ENCODE measurements at places on chromosomes 3 and 15.
A peak's percentile ranks its signal among the peaks of the same experiment; 100 is the strongest.

GRCh38 chr3:190646996-190647395 is 133.1 kb downstream of the IL1RAP start:
- DNase-seq, result no peak

DNA sequence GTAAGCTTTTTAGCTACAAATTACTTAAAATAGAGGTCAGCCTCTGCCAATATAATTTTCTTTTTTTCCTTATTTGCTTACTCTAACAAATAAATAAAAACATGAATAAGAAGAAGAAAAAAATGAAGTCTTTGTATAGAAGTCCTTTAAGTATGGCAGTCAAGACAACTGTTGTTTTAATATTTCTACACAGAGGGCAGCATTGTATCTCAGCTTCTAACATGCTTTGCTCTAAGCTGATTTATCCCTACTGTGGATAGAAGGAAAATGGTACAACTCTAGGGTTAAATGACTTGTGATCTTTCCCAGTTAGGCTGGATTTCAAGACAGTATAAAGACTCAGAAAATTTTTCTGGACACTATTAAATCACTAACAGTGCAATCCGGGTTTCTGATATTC is 104.3 kb upstream of the MEIS2 start:
- peak; percentile 19 for DNase-seq

DNA sequence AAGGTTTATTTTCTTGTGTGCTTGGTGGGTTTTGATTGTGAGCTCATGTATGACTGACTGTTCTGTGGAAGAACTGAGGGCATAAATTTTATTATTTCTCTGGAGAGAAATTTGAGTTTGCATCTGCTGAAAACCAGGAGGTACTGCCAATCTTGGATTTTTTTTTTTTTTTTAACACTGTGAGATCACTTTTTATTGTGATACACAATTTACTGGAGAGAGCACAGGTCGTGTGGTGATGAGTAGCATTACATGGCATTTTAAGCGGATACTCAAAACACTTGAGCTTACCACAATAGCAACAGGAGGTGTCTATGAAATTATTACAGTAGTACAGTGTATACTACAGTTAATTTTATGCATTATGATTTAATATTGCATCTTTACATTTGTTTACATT is 237.4 kb downstream of the MFSD1 start:
- no peak for DNase-seq

DNA sequence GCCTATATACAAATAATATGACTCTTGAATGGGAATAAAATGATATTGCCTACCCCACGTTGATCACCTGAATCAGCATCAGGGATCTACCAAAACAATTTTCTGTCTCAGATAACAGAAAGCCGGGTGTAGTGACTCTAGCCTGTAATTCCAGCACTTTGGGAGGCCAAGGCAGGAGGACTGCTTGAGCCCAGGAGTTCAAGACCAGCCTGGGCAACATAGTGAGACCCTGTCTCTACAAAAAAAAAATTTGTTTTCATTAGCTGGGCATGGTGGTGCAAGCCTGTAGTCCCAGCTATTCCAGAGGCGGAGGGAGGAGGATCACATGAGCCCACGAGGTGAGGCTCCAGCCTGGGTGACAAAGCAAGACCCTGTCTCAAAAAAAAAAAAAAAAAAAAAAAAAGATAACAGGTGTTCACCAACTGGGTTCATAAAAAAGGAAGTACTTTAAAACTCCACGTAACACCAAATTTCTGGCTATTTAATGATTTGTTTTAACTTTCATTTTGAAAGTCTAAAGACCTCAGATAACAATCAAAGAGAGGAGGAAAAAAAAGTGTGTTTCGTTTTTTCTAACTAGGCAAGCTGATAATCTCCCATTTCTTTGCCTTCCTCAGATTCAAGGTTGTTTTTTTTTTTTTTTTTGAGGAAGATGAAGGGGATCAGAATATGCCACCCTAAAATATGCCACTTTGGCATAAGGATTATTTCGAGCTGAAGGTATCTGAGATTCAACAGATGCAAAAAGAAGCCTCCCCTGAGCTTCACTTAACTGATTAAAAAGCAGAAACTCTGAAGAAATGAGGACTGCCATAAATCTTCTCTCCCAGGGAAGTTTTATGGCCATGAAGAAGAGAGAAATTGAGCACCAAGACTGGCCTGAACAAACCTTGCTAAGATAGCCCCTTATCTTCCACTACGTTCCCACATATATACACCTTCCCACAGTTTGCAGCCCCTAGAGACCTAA is 44.1 kb downstream of the TRANK1 start:
- no peak for DNase-seq

- DNase-seq, result no peak
Observed at GRCh38 chr15:91369823-91370222, 269.8 kb downstream of the SV2B start.

GRCh38 chr15:39692356-39693327 is 90.0 kb downstream of the FSIP1 start:
- no peak for DNase-seq

DNA sequence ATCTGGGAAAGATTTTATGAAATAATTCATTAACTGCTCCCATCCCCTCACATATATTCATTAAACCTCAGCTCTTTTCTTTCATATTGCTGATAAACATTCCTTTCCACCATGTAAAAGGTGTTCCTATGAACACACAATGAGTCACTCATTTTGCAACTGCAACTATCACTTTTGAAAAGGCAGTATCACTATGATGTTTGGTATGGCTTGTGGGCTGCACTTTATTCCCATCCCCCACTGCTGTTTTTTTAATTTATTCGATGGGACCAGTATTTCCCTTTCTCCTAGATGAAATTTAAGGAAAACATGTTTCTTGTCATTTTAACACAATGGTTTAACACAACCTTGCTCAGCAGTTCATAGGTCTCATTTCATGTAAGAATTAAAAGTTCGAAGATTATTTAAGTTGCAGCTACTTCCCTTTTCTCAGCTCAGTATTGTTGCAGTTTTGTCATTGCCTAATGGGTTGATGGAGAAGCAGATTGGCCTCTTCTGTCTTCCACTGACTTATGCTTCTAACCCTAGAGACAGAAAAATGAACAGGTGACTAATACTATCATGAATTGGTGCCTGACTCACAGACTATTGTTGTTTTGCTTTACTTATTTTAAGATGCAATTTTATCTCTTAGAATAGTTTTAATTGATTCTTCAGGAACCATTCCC is 280.3 kb downstream of the ZPLD1 start:
- DNase-seq, result peak; percentile 72

DNA sequence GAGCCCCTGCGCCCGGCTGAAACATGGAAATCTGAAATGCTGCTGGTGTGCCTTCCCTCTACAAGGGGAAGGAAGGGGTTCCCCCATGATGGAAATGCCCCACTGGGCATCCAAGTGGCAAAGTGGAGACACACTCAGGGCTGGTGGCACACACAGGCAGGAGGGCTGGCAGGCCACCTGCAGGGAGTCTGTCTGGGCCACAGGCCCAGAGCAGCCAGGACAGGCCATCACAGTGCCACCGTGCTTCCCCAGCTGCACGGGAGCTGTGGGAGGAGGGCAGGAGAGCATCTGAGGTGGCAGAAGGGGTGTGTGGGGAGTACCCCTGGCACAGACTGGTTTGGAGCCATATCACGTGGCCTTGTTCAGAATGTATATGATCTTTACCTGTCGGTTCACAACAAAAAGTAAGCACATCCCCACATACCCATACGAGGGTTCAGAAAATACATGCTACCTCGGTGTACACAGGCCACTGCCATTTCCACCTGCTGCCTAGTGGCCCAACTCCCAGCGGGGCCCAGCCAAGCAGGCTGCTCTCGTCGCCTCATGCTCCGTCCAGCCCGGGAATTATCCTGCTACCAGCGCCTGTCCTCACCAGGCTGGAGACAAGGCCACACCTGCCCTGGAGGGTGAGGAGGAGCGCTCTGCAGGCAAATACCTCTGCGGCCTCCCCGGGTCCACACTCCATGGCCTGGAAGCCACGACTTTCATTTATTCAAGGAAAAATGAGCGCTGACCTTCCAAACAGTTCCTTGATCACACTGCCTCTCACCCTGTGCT is 22.6 kb upstream of the DUSP7 start:
- DNase-seq, result no peak

DNA sequence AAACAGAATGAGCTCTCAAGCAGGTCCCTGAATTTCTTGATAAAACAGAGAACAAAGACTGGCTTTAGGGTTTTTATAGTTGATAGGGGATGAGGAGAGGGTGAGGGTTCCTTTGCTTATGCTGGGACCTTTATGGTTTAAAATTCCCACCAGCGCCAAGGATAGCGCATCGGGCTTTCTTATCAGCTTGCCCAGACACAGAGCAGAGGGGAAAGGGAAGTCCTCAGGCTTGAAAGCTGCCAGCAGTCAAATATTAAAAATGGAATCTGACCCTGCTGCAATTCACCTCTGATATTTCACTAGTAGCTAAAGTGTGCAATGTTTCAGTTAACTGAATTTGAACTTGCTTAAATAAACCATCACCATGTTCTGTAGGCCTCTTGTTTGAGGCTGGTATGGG is 55.0 kb upstream of the EPHA3 start:
- DNase-seq, result no peak

DNA sequence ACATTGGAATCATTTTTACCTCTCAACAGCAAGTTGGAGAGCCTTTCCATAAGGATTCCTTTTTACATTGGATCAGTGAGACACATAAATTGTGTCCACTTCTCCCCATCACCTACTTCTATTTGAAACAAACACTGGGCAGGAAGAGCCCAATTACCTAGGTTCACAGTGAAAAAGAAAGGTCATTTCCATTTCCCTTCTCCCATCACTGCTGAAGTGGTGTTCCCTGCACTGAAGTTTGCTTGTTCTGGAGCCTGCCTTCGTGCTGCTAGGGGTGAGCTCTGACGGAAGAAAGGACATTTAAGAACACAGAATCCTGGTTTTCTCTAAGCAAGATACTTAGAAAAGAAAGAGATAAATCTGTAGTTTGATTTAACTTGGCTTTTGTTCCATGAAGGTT is 123.8 kb upstream of the ZBTB20 start:
- DNase-seq, result no peak

DNA sequence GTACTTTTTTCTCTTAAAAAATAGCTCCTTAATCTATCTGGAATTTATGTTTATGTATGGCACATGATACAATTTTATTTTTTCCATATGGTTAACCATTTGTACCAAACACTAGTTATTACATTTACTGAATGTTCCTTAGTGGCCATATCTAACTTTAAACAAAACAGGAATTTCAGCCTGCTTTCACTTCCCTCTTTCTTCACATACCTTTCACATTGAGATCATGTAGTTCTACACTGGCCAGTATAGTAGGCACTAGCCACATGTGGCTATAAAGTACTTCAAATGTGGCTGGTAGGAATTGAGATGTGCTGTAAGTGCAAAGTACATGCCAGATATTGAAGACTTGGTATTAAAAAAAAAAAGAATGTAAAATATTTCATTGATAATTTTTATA is 4.7 kb upstream of the RYK start:
- no peak for DNase-seq

GRCh38 chr15:96882121-96882772 is 551.7 kb downstream of the NR2F2 start:
- DNase-seq, result no peak

GRCh38 chr3:134312873-134313846 is 61.1 kb downstream of the AMOTL2 start:
- DNase-seq, result peak; percentile 85

DNA sequence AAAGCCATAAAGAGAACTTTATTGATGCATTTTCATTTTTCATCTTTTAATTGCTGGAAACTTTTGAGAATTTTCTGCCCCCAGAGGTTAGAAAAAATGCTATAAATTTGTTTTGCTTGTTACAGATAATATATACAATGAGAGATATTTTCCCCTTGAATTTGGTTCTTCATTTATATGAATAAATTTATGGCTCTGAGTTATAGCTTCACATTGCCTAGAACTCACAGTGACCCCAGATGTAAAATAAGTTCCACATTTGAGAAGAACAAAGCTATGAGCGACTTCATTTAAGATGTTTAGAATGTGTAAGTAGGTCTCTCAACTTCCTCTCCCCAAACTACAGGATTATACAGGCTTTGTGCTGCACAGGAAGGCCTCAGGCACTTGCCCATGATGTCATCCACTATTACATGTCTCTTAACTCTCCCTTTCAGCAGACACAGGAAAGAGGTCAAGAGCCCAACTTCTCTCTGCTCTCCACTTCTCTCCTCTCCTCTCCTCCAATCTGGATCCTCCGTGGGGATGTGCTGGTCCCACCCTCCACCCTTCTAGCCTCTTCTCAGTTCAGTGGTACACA is 92.8 kb downstream of the DUT start:
- peak; percentile 82 for DNase-seq

DNA sequence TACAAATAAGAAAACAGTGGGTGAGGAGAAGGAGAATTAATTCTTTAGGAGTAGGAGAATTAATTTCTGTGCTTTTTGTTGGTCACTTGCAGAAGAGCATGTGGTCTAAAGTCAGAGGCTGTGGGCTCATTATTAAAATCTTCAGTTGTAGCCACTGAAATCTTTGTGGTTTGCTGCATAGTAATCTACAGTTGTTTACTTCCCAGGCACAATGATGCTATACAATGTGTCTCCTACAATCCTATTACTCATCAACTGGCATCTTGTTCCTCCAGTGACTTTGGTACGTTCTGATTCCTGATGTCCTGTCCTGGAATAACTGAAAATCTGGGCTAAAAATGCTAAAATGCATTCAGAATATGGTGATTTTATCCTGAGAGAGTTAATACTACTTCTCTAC is 21.0 kb downstream of the IFT122 start:
- peak; percentile 93 for DNase-seq

DNA sequence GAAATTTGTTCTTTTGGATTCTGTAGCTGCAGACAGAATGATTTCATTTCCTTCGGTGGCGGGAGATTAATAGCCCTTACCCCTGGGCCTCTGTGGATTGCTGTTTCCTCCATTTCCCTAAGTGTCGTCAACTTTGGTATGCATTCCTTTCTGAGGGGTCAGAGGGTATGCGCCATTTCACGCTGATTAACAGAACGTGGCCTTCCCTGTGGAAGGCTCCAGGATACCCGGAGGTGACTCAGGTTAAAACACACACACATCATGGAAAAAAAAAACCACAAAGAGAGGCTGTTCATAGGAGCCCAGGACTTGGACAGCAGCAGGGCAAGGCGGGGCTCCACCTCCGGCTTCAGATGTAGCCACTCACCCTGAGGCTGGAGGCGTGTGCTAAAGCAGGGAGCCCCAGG is 51.9 kb downstream of the EPHB1 start:
- DNase-seq, result peak; percentile 98

- no peak for DNase-seq
Observed at GRCh38 chr15:40398413-40398873, 7.2 kb upstream of the IVD start.
